ENCODE measurements at places on chromosomes 11 and 22.

DNA sequence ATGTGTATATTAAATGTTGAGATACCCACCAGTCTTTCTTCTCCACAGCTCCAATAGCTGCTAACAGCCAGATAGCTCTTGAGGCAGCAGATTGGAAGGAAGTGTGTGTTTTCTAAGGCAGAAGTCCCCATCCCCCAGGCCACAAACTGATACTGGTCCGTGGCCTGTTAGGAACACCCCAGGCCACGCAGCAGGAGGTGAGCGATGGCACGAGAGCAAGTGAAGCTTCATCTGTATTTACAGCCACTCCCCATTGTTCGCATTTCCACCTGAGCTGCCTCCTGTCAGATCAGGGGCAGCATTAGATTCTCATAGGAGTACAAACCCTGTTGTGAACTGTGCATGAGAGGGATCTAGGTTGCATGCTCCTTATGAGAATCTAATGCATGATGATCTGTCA lies 12.7 kb downstream of the CCDC73 start:
- DNase-seq, result no peak

DNA sequence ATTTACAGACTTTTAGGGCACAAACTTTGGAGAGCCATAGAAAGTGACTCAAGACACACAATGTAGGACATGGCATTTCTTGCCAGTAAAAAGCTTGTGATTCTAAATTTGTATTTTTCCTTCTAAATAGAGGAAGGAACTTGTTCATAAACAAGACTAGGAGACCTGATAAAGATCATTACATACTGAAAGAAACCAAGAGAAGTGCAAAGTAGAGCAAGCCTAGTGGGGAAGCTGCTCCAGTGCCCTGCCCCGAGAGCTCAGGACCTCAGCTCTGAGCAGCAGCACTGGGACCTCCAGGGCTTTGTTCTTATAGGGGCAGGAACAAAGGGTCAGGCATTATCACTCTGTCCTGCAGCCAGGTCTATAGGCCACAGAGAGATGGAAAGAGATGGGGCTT lies 7.2 kb downstream of the IRAG1 start:
- no peak for DNase-seq

DNA sequence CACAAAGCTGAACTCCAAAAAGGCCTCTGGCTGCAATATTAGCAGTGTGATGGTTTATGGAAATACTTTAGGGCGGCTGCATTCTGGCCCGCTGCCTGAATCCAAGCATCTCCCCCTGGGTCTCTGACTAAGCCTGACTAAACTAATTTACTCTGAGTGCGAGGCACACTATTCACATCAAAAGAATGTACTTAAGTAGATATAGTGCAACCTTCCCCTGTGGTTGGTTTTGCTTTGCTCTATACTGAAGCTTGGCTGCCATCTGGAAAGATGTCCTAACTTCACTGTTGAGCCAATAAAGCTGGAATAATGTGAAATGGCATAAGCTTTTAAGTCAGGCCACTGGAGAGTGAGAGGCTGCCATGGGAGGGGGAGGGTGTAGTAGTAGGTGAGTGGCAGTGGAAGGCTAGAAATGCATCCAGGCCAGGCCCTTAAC lies 321.6 kb downstream of the AASDHPPT start:
- no peak for DNase-seq

GRCh38 chr11:131674051-131674755 lies 303.8 kb downstream of the NTM start:
- DNase-seq, result no peak

DNA sequence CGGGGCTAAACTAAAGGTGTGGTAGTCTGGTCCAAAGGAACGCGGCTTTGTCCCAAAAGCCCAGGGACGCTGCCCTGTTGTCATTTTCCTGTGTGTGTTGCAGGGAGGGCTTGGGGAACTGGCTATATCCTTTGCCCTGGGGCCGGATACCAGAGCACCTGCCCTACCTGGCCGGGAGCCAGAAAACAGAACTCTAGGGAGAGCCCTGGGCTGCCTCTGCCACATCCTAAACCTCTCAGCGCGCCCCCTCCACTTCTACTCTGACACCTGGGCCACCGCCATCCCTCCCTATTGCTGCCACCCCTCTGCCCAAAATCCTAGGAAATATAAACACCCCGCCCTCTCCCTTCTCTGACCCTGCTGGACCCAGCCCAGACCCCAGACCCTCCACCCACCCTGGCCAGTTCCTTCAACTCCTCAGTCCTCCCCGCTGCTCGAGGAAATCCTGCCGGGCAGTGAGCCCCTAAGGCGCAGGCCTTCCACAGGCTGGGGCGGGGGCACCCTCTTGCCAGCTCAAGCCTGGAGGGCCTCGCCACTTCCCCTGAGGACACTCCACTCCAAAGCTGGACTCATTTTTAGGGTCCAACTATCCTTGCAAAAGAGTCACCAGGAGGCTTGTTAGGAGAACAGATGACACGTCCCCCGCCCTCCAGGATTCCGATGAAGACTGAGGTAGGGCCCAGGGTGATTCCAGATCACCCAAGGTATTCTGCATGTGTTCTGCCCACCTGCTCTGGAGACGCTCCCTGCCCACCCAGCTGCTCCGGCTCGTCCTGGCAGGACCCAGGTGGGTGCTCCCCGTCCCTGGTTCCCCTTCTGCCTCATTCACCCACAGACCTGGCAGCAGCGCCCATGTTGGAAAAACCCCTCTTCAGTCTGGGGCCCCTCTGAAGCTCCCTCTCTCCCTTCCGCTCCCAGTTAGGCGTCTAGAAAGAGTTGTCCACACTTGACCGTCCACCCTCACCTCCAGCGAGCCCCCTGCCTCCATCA lies 12.2 kb downstream of the KCTD17 start:
- no peak for DNase-seq

All from NCI-H187 treated with DMSO at 0.1 percent for 48 hours (cell line).